ENCODE measurements at places on chromosomes 1 and 21. TPM values are rescaled to one million over a fixed set of nuclear protein-coding genes. Genes with fewer than 3 reads are reported as not detected.

GRCh38 chr1:28644494-28644893 is 1.6 kb upstream of the TAF12 start:
- H3K36me3 ChIP-seq: no peaks in the 10 kb centered on the region
- no peak for DNase-seq
- no peak overlapping the region for H3K4me3 ChIP-seq
- peaks cover 48% of the 10 kb centered on the region for H3K4me1 ChIP-seq

DNA sequence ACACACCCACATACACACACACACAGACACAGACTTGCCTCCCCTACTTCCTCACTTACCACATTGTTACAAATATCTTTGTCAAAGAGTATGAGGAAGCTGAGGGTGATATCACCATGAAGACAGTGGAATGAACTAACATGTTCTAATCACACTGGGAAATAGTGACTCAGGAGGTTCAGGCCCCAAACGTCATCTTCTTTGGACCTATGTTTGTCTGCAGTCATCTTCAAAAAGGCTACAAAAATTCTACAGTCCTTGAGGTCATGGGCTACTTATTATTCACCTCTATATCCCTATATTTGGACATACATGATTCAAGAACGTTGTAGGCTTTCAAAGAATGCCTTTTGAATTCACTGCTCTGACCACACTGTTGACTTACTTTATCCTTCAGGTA is 2.1 kb upstream of the LCE2C start:
- no peak overlapping the region for H3K27ac ChIP-seq
- H3K4me1 ChIP-seq: no peaks in the 10 kb centered on the region
- no peak overlapping the region for H3K4me3 ChIP-seq
- H3K27me3 ChIP-seq: no peaks in the 10 kb centered on the region
- DNase-seq: no peak

- H3K27me3 ChIP-seq: no peaks in the 10 kb centered on the region
- H3K4me1 ChIP-seq: peaks cover 14% of the 10 kb centered on the region
- no peak overlapping the region for H3K27ac ChIP-seq
- peak; percentile 79 for DNase-seq
Measured at GRCh38 chr1:158117854-158118704, 62.6 kb upstream of the CD1D start.

GRCh38 chr21:42543106-42543847 is 29.6 kb downstream of the SLC37A1 start:
- H3K4me3 ChIP-seq: no peak overlapping the region
- peak; percentile 47 for DNase-seq
- H3K27me3 ChIP-seq: no peaks in the 10 kb centered on the region
- H3K27ac ChIP-seq: no peak overlapping the region
- no peaks in the 10 kb centered on the region for H3K4me1 ChIP-seq

DNA sequence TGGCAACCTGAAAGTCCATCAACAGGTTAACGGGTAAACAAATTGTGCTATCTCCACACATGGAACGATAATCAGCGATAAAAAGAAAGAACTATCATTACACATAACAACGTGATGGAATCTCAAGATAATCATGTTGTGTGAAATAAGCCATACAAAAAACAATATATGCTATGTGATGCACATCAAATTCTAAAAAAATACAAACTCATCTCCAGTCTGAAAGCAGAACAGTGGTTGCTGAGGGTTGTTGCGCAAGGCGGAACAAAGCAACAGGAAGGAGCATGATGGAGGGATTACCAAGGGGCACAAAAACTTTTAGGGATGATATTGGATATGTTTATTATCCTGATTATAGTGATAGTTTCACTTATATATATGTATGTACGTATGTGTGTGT is 324.8 kb downstream of the VAV3 start:
- no peak overlapping the region for H3K27ac ChIP-seq
- no peak for DNase-seq
- H3K27me3 ChIP-seq: no peaks in the 10 kb centered on the region
- H3K36me3 ChIP-seq: no peaks in the 10 kb centered on the region

DNA sequence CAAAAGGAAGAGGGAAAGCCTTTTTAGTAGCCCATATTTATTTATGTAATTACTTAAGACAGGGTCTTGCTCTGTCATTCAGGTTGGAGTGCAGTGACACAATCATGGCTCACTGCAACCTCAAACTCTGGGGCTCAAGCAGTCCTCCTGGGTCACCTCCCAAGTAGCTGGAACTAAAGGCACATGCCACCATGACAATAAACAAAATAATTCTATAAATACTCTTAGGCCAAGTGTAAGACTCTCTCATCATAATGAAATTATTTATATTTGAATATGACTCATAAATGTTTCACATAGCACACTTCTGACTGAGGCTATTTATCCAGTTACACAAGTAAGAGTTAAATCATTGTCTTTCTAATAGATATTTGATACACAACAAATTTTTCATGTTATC is 314.7 kb downstream of the AMY1C start:
- H3K27me3 ChIP-seq: peaks cover 3% of the 10 kb centered on the region
- H3K4me1 ChIP-seq: no peaks in the 10 kb centered on the region
- no peak overlapping the region for H3K27ac ChIP-seq

DNA sequence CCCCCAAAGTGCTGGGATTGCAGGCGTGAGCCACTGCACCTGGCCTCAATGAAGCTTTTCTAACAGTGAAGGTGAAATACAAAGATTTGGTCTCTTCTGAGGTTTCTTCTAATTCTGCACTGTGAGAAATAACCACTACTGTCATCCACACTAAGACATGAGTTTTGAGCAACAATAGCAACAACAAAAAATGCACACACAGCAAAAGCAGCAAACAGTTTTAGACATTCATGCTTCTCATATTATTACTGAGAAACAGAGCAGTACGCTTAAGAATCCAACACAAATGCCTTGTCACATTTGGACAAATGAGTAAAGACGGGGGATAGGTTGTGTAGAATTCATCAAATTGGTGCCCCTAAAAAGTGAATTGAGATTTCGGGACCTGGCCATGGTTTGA is 116.4 kb downstream of the SIM2 start:
- H3K27ac ChIP-seq: no peak overlapping the region
- H3K27me3 ChIP-seq: no peaks in the 10 kb centered on the region
- no peaks in the 10 kb centered on the region for H3K4me1 ChIP-seq
- H3K4me3 ChIP-seq: no peak overlapping the region
- no peaks in the 10 kb centered on the region for H3K36me3 ChIP-seq

GRCh38 chr1:115112496-115113375 is 23.4 kb upstream of the TSPAN2 start:
- DNase-seq: no peak
- H3K27me3 ChIP-seq: no peaks in the 10 kb centered on the region
- H3K36me3 ChIP-seq: no peaks in the 10 kb centered on the region
- H3K4me3 ChIP-seq: no peak overlapping the region
- no peak overlapping the region for H3K27ac ChIP-seq
- peaks cover 7% of the 10 kb centered on the region for H3K4me1 ChIP-seq

- H3K4me1 ChIP-seq: peaks cover 9% of the 10 kb centered on the region
- H3K36me3 ChIP-seq: no peaks in the 10 kb centered on the region
- no peak for DNase-seq
- H3K27ac ChIP-seq: no peak overlapping the region
Measured at GRCh38 chr1:71592646-71593274, 511.9 kb upstream of the ZRANB2 start.

DNA sequence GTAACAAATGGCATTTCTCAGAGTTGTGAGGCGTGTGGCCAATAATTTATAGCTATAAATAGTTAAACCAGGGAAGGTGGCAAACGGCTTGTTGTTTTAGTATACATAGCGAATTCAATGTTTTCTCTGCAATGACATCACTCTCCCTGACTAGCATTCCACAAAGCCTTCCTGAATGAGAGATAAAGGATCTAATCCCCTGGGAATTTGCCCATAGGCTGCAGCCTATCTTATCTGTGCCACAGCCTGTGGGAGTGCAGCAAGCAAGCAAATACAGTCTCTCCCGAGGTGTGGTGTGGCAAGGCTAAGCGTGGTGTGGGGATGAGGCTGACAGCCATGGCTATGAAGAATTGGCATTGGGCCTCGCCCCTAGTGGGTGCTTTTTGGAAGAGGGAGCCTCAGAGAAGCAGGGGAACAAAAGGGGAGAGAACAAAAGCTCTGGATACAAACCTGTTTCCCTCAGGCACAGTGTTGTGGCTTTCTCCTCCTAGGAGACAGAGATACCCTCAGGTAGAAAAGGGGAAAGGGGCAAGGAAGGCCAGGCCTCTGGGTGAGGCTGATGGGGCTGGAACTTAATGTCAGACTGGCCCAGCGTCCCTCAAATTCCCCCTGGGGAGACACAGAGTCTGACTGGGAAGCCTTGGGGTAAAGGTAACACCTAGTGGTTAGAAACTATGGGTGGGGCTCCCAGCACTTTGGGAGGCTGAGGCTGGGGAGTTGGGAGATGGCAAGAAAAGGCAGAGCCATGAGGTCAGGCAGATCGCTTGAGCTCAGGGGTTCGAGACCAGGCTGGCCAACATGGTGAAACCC is 8.9 kb downstream of the TAGLN2 start:
- peak overlapping the region; percentile 14 for H3K27ac ChIP-seq
- no peak for DNase-seq
- peaks cover 39% of the 10 kb centered on the region for H3K36me3 ChIP-seq
- no peak overlapping the region for H3K4me3 ChIP-seq
- no peaks in the 10 kb centered on the region for H3K27me3 ChIP-seq
- peaks cover 14% of the 10 kb centered on the region for H3K4me1 ChIP-seq

DNA sequence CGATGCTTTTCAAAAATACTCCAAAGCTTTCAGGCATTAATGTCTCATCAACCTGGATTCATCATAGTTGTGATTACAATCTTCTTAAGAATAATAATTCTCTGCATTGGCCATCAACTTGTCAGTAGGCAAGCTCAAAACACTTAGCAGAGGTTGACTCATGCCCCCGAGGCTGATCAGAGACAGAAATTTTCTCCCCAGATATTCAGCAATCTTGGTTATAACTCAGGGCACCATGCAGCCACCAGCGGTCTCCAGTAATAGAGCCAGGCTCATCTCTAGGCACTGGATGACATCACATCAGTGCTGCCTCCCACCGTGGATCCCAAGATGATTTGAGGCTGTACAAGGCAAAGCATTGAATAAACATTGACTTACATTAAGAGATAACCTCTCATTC is 14.3 kb upstream of the IFFO2 start:
- no peaks in the 10 kb centered on the region for H3K27me3 ChIP-seq
- H3K4me1 ChIP-seq: peaks cover 12% of the 10 kb centered on the region
- H3K27ac ChIP-seq: no peak overlapping the region
- peak; percentile 27 for DNase-seq

GRCh38 chr1:72105201-72105600 is 177.1 kb downstream of the NEGR1 start:
- no peaks in the 10 kb centered on the region for H3K36me3 ChIP-seq
- DNase-seq: no peak
- H3K27me3 ChIP-seq: no peaks in the 10 kb centered on the region
- no peak overlapping the region for H3K27ac ChIP-seq

DNA sequence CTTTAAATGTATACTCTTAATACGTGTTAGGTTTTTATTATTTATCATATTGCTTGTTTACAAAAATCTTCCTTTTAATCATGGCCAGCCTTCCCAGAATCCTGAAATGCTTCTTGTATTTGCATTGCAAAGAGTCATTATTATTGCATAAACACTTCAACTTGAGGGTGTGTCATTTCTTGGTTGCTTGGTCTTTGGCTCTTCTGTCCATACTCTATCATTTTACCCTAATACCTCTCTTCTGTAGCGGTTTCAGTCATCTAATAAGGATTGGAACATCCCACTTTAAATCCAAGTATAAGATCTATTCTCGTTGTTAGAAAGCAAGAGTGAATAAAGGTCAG is 200.6 kb upstream of the CACYBP start:
- H3K27me3 ChIP-seq: no peaks in the 10 kb centered on the region
- H3K4me3 ChIP-seq: peak overlapping the region; percentile 56
- H3K36me3 ChIP-seq: no peaks in the 10 kb centered on the region
- H3K4me1 ChIP-seq: no peaks in the 10 kb centered on the region

The KLF17 gene
- total RNA-seq: 0.28 TPM

The AIRE gene
- total RNA-seq: not detected

- DNase-seq: peak; percentile 39
- no peaks in the 10 kb centered on the region for H3K27me3 ChIP-seq
- H3K4me3 ChIP-seq: no peak overlapping the region
Measured at GRCh38 chr1:26856604-26857469, 6.1 kb upstream of the SFN start.

GRCh38 chr1:164969253-164969652 is 387.3 kb downstream of the LMX1A start:
- no peaks in the 10 kb centered on the region for H3K36me3 ChIP-seq
- H3K27me3 ChIP-seq: no peaks in the 10 kb centered on the region
- no peak overlapping the region for H3K4me3 ChIP-seq
- no peaks in the 10 kb centered on the region for H3K4me1 ChIP-seq
- H3K27ac ChIP-seq: no peak overlapping the region

GRCh38 chr1:204261266-204261665 is 47.5 kb upstream of the GOLT1A start:
- peaks cover 17% of the 10 kb centered on the region for H3K4me1 ChIP-seq
- H3K27ac ChIP-seq: no peak overlapping the region
- H3K27me3 ChIP-seq: no peaks in the 10 kb centered on the region
- DNase-seq: no peak
- H3K36me3 ChIP-seq: no peaks in the 10 kb centered on the region

The NTNG1 gene
- total RNA-seq: 8.6 TPM

The INSRR gene
- not detected for total RNA-seq

- no peaks in the 10 kb centered on the region for H3K36me3 ChIP-seq
- peaks cover 90% of the 10 kb centered on the region for H3K27me3 ChIP-seq
- no peak overlapping the region for H3K4me3 ChIP-seq
- H3K27ac ChIP-seq: no peak overlapping the region
Measured at GRCh38 chr1:34925730-34926129, 3.7 kb downstream of the DLGAP3 start.

DNA sequence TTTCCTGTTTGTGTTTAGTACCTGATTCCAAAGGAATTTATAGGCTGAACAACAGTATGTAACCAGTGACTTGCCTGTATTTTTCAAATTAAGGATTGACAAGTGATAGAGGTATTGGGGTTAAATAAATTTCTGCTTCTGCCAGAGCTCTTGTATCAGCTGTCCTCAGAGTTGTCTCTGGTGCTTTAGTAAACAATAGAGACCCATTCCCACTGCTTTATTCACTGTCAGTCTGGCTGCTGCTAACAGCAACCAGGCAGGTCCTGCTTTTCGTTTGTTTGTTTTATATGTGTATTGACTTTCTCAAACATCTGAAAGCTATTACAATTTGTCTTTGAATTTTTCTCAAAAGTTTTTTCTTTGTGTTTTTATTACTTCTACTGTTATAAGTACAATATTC is 76.1 kb downstream of the OLFM3 start:
- peaks cover 5% of the 10 kb centered on the region for H3K4me1 ChIP-seq
- H3K4me3 ChIP-seq: no peak overlapping the region
- H3K36me3 ChIP-seq: no peaks in the 10 kb centered on the region
- H3K27ac ChIP-seq: no peak overlapping the region
- no peaks in the 10 kb centered on the region for H3K27me3 ChIP-seq

GRCh38 chr1:22334860-22335550 is 116.6 kb upstream of the ZBTB40 start:
- no peak overlapping the region for H3K4me3 ChIP-seq
- DNase-seq: no peak
- H3K27ac ChIP-seq: no peak overlapping the region
- H3K4me1 ChIP-seq: no peaks in the 10 kb centered on the region
- no peaks in the 10 kb centered on the region for H3K36me3 ChIP-seq

The CLCA4 gene
- total RNA-seq: not detected

DNA sequence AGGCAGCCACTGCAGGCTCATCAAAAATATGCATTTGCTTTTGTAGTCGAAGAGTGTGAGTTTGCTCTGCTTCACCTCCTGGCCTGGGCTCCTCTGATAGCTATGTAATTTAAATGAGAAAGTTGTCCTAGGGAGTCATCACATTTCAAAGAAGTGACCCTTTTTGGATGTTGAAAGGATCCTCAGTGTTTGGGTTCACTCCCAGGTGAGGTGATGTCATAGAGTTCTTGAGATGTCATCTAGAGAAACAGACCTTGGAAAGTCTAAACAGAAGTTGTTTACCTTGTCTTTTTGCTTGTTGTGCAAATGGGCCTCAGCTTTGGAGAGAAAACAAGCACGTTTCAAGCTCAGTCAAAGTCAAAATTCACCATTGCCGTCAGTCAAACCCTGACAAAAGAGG is 92.0 kb upstream of the BARHL2 start:
- no peaks in the 10 kb centered on the region for H3K27me3 ChIP-seq
- no peak overlapping the region for H3K4me3 ChIP-seq
- no peaks in the 10 kb centered on the region for H3K36me3 ChIP-seq

The PPIAL4G gene
- 0.14 TPM for total RNA-seq
